ENCODE measurements at places on chromosomes 16 and 17. TPM values are rescaled to one million over a fixed set of nuclear protein-coding genes. Genes with fewer than 3 reads are reported as not detected.

- no peak for DNase-seq
- no peaks in the 10 kb centered on the region for H3K4me1 ChIP-seq
- H3K36me3 ChIP-seq = no peaks in the 10 kb centered on the region
- H3K27me3 ChIP-seq = no peaks in the 10 kb centered on the region
- H3K4me3 ChIP-seq = no peak overlapping the region
These were observed 335.1 kb downstream of the HS3ST4 start for GRCh38 chr16:26026709-26027450.

- no peaks in the 10 kb centered on the region for H3K4me1 ChIP-seq
- no peak overlapping the region for H3K4me3 ChIP-seq
- no peaks in the 10 kb centered on the region for H3K27me3 ChIP-seq
- H3K36me3 ChIP-seq = no peaks in the 10 kb centered on the region
- no peak overlapping the region for H3K27ac ChIP-seq
These were observed 23.3 kb upstream of the NOG start for GRCh38 chr17:56570199-56570598.

- peaks cover 5% of the 10 kb centered on the region for H3K36me3 ChIP-seq
- H3K4me1 ChIP-seq = peaks cover 32% of the 10 kb centered on the region
- no peak overlapping the region for H3K4me3 ChIP-seq
- no peak overlapping the region for H3K27ac ChIP-seq
- H3K27me3 ChIP-seq = no peaks in the 10 kb centered on the region
These were observed 113.3 kb downstream of the XYLT1 start for GRCh38 chr16:17357307-17358062.

DNA sequence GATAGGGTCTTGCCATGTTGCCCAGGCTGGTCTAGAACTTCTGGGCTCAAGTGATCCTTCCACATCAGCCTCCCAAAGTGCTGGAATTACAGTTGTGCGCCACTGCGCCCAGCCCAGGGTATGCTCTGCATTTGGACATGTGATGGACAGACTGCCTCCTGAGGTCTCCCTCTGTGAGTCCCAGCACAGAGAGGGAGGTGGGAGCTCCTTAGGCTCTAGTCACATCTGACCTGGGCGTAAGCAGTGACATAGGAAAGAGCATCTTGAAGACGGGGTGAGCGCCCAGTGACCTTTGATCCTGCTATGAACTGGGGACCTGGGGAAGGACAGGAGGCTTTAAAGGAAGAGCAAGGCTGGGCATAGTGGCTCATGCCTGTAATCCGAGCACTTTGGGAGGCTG is 2.2 kb upstream of the GFAP start:
- no peak overlapping the region for H3K4me3 ChIP-seq
- no peak overlapping the region for H3K27ac ChIP-seq
- DNase-seq = no peak
- peaks cover 20% of the 10 kb centered on the region for H3K27me3 ChIP-seq

The SMIM36 gene
- total RNA-seq = not detected

The PYY gene
- total RNA-seq = not detected

The OR1A1 gene
- not detected for total RNA-seq

The PRPSAP1 gene
- 33.3 TPM for total RNA-seq

The SBK1 gene
- total RNA-seq = 4.0 TPM

Data from astrocyte (in vitro differentiated cells and primary cell).